HT1080 (cell line): ENCODE measurements at places on chromosomes 16 and 17. TPM values are rescaled to one million over a fixed set of nuclear protein-coding genes. Genes with fewer than 3 reads are reported as not detected.

The KRT222 gene
- not detected in 2 replicates for total RNA-seq

The RASL10B gene
- 6.8 and 7.6 TPM in 2 replicates for total RNA-seq

The ZNF423 gene
- not detected in 2 replicates for total RNA-seq

The NPIPA8 gene
- not detected in 2 replicates for total RNA-seq

The MYO1D gene
- total RNA-seq = 2.6 and 4.5 TPM in 2 replicates

The TMEM92 gene
- 1.7 and 2.5 TPM in 2 replicates for total RNA-seq

The PDE6G gene
- total RNA-seq = 0.10 and 0.35 TPM in 2 replicates

The SPNS2 gene
- total RNA-seq = 0.27 and 0.33 TPM in 2 replicates

The TVP23A gene
- total RNA-seq = not detected in 2 replicates

The KCNG4 gene
- not detected in 2 replicates for total RNA-seq

The CD19 gene
- not detected in 2 replicates for total RNA-seq
